ENCODE measurements at places on chromosomes 16 and 17.
A peak's percentile ranks its signal among the peaks of the same experiment; 100 is the strongest.

DNA sequence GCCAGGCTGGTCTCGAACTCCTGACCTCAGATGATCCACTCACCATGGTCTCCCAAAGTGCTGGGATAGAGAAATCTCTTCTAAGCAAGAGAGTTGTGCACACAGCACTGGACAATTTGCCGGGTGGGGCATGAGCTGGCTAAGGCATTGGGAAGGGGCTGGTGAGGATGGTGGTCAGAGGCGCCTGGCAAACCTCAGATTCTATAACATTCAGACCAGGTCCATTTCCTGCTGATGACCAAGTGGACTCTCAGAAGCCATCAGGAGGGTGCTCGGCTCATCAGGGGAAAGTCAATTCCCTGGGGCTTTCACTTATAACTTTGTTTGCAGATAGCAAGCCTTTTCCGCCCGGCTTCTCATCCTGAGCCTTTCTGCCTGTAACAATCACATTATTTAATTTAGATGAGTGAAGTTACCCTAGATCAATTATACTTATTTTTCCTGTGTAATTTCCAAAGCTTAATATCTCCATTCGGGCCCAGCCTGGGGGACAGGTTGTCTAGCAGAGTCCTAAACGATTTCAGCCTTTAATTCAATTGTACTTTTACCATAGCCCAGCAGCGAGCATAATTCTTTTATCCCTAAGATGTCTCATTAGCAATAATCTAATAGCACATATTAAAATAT lies 15.0 kb upstream of the SLC6A2 start:
- DNase-seq, result no peak

GRCh38 chr17:28391401-28391800 lies 14.6 kb downstream of the SLC46A1 start:
- DNase-seq, result no peak

DNA sequence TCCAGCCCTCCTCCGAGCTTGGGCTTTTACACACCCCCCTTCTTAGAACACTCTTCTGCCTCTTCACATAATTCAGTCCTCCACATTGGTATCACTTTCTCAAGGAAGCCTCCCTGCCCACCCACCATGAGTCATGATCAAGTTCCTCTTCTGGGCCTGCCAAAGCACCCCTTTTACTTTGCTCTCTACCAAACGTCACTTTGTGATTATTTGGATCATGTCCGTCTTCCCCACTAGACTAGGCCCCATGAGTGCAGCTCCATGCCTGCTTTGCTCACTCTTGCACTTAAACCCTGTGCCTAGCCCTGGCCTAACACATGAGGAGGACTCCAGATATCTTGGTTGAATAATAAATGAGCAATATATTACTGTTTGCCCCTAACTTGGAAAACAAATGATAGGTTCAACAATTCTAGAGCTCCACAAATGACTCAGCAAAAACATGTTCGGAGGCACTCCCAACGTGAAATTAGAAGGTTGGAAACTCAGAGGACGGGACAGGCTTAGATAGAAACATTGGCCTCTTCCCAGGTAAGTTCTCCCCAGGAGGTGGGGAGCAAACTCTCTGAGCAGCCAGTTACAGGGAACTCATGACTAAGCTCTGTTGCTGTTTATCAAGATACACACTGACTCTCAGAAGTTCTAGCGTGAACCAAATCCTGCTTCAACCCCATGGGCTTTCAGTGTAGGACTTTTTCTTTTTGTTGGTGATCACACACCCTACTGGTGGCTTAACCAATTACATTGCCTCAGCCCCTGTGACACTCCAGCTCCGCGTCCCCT lies 28.3 kb downstream of the G6PC1 start:
- peak; percentile 72 for DNase-seq

- DNase-seq, result peak; percentile 66
These were observed 4.2 kb upstream of the ATXN7L3 start for GRCh38 chr17:44203731-44204440.

DNA sequence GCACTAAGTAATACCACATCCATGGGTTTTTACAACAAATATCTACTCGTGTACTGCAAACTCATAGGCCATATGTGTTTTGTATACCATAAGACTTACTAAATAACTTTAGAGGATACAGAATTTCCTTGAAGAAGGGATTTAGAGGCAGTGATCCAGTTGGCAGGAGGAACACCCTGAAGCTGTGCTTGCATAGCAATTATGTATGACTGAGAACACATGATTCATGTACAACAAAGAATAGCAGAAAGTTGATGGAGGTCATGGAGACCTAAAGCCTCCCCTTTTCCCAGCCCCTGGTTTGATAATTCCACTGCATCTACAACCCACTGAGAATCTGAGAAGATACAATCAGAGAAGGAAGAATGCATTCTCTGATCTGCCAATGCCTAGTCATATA lies 83.8 kb upstream of the PMFBP1 start:
- DNase-seq, result no peak
